ENCODE measurements at places on chromosomes 13 and 19.

DNA sequence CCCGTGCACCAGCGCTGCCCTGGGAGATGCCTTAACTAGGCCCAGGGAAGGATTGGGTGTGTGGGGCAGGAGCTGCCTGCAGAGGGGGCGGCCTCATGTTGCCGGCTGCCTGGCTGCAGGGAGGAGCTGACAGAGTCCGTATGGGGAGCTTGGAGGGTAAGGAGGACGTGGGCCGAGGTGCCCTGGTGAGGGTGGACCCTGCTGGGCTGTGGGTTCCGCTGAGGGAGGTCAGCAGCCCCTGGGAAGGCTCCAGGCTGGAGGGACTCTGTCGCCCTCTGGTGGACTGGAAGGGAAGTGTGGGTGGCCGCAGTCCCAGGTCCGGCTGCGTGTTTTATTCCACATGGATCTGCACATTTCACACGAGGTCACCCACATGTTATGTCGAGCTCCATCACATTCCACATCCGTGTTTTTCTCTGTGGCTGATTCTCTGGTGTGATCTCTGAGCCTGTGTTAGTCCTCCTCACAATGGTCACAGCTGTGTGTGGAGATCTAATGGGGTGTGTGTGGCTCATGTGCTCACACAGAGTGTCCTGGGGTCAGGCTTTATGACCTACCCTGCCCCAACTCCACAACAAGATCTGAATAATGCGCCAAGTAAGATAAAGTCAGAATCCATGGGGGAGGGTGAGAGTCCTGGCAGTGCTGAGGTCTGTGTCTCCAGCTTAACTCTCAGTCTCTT lies 1.8 kb upstream of the CEACAM8 start:
- DNase-seq, result peak; percentile 31

GRCh38 chr13:23140492-23140891 lies 40.3 kb upstream of the SGCG start:
- no peak for DNase-seq

DNA sequence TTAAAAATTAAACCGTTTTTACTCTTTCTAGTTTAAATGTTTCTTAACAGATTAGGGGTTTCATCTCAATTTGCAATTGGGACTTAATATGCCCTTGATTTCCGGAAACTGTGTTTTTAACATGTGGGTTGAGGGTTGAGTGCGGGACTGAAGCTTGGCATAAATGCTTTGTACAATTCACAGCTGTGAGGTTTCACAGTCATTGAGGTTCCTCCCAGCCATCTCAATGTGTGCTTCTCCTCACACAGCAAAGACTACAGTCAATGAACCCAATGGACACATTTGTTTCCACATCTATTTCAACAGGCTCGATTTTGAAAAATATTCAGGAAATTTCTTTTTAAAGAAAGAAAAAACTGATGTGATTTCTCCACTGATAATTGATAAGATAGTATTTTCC lies 328.6 kb downstream of the TBC1D4 start:
- DNase-seq, result no peak

- no peak for DNase-seq
Measured at GRCh38 chr13:35460061-35460460, 16.4 kb downstream of the MAB21L1 start.

DNA sequence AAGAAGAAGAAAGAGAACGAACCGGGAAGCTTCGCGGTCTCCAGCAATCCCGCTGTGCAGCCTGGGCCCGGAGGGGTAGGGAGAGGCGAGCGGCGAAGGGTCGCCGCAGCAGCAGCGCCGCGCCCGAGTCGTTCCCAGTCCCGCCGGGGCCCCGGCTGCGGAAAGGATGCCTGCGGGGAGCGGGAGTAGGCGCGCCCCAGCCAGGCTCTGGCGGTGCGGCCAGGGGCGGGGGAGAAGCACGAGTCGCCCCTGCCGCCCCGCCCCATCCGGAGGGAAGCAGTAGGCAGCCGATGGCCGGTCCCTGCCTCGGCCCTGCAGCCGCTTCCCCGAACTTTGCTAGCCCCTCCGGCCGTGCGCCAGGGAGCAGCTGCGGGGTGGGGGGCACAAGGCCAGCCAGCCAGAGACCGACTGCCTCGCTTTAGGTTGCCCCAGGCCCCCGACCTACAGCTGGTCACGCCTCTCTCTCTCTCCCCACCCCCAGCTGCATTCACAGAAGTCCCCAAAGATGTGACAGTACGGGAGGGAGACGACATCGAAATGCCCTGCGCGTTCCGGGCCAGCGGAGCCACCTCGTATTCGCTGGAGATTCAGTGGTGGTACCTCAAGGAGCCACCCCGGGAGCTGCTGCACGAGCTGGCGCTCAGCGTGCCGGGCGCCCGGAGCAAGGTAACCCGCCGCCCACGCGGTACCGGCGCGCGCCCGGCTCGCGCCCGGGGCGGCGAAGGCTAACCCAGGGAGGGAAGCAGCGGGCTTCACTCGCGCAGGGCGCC lies 1.1 kb downstream of the VSTM2B start:
- DNase-seq, result no peak

- no peak for DNase-seq
Measured at GRCh38 chr13:111946214-111946613, 120.7 kb upstream of the SOX1 start.

DNA sequence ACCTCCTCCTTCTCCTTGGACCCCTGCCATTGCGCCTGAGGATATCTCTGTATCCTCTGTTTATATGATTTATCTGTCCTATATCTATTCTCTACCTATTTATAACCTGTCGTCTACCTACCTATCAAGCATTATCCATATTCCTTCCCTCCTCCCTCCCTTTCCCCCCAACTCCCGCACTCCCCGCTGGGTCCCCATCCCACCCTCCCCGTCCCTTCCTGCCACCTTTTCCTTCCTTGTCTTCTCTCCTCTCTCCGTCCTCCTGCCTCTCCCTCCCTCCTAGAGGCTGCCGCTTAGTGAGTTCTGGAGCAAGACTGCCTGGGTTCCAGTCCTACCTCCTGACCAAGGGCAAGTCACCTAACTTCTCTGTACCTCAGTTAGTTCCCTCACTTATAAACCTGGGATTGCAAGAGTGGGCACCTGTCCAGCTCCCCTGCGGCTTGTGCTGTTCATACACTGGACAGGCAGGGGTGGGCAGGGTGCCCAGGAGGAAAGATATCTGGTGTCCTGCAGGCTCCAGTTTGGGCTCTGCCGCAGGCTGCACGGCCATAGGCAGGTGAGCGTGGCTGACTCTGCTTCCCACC lies 16.1 kb downstream of the TTYH1 start:
- no peak for DNase-seq

- DNase-seq, result peak; percentile 69
Measured at GRCh38 chr19:48724796-48725753, 5.5 kb upstream of the MAMSTR start.

All from DND-41 (cell line).